Stimulated activated CD4-positive, alpha-beta T cell treated with anti-CD3 and anti-CD28 coated beads, TNF-alpha, amount 100 ng/mL, for 48 hours (primary cell): ENCODE measurements at places on chromosomes 11 and 22.

GRCh38 chr22:31230155-31230870, 18.2 kb downstream of the LIMK2 start:
- no peak for DNase-seq

DNA sequence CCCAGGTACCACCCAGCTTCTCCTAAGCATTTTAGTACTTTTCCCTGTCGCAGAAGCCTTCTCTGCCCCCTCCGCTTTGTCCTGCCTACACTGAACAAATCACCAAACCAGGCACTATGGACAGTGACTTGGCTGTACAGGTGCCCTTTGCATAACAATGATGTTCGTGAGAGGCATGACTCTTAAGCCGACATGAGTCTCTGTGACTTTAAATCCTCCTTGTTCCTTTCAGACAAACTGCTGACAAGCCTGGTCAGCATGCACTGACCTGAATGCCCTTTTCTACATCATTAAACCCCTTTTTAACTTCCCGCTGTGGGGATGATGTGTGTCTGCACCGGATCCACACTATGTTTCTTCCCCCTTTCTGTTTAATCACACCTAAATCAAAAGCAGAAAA, 16.6 kb downstream of the CAVIN3 start:
- DNase-seq, result no peak

DNA sequence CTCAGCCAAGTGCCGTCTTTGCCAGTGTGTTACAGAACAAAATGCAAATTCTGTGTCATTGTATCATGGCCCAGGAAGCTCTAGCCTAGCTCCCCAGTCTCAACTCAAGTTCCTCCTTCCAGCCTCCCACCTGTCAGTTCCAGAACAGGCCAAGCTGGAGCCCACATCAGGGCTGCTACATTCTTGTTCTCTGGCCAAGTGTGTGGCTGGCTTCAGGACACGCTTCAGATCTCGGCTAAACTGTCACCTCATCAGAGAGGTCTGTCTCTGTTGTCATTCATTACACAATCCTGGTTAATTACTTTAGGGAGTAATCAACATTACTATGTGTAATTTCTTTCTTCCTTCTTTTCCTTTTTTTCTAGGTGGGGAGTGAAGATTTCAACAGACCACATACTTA, 347.0 kb upstream of the SYN3 start:
- no peak for DNase-seq

DNA sequence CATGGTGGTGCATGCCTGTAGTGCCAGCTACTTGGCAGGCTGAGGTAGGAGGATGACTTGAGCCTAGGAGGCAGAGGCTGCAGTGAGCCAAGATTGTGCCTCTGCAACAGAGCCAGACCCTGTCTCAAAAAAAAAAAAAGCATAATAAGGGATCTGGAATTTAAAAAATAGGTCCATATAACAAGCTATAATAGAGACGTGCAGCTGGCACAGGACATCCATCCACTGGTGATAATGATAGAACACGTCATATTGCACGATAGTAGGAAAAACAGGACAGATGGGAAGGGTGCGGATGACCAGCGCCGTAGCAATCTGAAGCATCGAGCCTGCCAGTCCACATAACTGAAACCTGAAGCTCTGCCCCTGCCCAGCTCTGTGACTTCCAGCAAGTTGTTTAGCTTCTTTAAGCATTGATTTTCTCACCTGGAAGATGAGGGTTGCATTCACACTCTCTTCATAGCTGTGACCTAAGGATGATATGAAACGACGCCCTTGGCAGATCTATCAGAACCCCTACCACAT, 60.3 kb upstream of the PRODH start:
- no peak for DNase-seq
